Stimulated activated naive CD4-positive, alpha-beta T cell treated with Interleukin-2 at 50 U/mL for 16 hours (primary cell): ENCODE measurements at places on chromosomes 3 and 15.

GRCh38 chr3:111963424-111963823, 15.4 kb upstream of the ABHD10 start:
- DNase-seq: no peak

- peak; percentile 51 for DNase-seq
Observed at GRCh38 chr3:49017971-49018706, at the start of gene DALRD3. Gene DALRD3 (minus strand): TSS chr3:49018580. CDS start chr3:49018564, 16 bp downstream.

GRCh38 chr3:19739504-19739903, 194.5 kb downstream of the EFHB start:
- DNase-seq: no peak

DNA sequence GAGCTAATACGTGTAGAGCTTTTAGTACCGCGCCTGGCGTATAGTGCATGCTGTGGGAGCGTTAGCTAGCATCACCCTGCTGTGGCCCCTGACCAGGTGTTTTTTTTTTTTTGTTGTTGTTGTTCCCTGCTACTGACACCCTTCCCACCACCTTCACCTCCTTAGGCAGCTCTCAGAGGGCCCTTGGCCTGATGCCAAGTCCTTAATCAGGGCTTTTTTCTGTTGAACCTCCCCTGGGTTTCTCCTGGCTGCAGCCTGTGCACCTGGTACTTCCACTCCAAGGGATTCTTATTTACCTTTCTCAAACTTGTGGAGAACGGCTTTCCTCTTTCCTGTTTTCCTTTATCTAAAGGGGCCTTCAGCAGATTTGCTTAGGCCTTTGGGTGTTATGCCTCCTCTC, 53.3 kb downstream of the SLC7A14 start:
- DNase-seq: no peak

GRCh38 chr3:119550192-119550910, 9.1 kb downstream of the CD80 start:
- DNase-seq: no peak

DNA sequence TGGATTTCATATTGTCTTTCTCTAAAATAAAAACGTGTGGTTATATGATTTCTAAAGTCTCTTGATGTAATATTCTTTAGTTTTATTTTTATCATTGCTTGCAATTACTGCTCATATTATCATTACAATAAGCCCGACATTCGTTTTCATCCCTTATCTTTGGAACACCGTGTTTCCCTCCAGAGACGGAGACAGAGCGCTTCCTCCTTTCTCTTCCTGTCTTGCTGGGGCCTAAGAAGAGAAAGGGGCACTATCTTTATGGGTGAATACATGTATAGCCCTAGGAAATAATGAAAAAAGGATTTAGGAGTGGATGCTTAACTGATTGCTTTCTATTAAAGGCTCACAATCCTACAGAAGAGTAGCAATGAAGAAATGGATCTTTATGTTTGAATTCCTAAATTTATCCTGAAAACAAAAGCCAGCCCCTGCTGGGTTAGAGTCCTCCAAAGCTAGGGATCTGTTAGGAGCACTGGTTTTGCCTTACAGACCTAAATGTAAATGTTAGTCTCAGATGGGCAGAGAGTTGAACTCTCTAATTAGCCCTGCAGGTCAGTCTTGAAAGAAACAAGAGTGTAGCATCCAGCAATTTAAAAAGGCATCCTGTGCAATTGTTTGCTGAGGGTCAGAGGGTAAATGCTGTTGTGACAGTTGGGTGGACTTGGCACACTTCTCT, 145.1 kb downstream of the TP63 start:
- DNase-seq: no peak

DNA sequence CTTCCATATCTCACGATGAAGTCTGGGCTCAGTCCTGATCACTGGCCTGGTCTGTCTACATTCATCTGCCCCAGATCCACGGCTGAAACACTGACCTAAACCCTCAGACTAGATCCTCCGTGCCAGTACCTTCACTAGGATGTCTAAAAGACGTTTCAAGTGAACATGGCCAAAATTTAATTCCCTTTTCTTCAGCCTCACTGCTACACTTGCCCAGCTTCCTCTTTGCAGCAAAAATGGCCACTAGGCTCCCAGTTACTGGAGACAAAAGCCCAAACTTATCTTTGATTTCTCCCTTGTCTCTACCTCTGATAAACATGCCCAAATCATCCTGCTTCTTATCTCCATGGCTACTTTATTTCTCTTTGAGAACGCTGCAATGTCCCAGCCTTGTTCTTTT, 1.7 kb downstream of the RASSF1 start:
- DNase-seq: no peak

DNA sequence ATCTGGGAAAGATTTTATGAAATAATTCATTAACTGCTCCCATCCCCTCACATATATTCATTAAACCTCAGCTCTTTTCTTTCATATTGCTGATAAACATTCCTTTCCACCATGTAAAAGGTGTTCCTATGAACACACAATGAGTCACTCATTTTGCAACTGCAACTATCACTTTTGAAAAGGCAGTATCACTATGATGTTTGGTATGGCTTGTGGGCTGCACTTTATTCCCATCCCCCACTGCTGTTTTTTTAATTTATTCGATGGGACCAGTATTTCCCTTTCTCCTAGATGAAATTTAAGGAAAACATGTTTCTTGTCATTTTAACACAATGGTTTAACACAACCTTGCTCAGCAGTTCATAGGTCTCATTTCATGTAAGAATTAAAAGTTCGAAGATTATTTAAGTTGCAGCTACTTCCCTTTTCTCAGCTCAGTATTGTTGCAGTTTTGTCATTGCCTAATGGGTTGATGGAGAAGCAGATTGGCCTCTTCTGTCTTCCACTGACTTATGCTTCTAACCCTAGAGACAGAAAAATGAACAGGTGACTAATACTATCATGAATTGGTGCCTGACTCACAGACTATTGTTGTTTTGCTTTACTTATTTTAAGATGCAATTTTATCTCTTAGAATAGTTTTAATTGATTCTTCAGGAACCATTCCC, 280.3 kb downstream of the ZPLD1 start:
- DNase-seq: no peak

- no peak for DNase-seq
Observed at GRCh38 chr3:150275941-150276340, 132.2 kb upstream of the TSC22D2 start.

DNA sequence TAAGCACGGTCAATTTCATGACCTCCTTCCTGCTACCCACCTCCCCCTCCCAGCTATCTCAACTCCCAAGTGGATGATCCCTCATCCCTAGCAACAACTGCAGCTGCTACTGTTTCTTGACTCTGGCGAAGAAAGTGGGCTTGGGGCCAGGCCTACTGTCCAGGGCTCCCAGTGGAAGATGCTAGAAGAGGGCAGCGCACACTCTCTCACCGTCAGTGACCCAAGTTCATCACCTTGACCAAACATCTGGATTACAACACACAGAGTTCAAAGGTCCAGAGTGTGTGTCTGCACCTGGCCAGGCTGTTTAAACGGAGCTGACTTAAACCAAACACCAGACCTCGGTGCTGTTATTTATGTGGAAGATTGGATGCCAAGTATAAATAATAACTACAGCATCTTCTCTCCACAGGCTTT, 385.6 kb downstream of the SHQ1 start:
- no peak for DNase-seq

GRCh38 chr3:47047673-47048072, 68.2 kb downstream of the NBEAL2 start:
- DNase-seq: no peak

DNA sequence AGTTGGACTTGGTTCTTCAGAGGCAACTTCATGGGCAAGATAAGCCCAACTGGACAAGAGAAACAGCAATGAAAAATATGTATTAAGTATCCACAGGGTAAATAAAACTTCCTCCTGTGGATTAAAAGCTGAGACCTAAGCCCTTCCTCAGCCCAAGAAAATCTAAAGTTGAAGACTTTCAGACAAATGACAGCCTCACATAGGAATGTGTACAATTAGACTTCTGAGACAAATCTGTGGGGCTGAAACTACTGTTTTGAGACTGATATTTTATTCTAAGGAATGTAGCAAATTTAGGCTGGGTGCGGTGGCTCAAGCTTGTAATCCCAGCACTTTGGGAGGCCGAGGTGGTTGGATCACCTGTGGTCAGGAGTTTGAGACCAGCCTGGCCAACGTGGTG, 74.2 kb upstream of the IL12A start:
- DNase-seq: no peak

GRCh38 chr3:169602482-169602881, 61.0 kb downstream of the MECOM start:
- no peak for DNase-seq

GRCh38 chr3:27219127-27219845, 149.9 kb downstream of the NEK10 start:
- DNase-seq: no peak

DNA sequence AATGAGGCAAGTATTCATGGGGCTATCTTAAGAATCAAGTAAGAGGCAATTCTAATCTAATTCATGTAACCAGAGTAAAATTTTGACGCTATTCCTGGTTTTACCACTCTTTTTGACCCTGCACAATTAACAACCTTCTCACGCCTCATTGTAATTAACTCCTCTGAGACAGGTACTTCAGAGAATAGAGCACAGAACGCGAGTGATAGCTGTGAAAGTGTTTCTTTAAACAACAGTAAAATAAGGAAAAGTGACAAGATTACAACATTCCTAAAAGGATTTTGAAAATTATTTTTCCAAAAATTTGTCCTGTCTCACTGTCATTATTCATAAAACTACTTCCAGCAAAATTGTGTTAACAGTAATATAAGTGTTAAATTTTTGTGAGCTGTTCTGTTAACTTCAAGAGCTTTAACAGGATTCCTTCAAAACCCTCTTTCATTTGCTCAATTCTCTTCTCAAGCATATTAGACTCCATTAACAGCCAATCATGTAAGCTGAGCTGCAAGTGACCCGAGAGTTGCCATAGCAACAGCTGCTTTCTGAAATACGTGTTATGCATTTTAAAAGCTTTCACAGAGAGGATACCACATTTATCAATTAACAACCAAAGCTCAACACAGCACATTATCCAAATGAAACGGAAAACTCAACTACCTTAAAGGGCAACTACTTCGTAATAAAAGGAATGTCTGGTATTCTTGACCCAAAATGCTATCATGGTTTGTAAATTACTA, 93.1 kb downstream of the STAG1 start:
- DNase-seq: no peak

DNA sequence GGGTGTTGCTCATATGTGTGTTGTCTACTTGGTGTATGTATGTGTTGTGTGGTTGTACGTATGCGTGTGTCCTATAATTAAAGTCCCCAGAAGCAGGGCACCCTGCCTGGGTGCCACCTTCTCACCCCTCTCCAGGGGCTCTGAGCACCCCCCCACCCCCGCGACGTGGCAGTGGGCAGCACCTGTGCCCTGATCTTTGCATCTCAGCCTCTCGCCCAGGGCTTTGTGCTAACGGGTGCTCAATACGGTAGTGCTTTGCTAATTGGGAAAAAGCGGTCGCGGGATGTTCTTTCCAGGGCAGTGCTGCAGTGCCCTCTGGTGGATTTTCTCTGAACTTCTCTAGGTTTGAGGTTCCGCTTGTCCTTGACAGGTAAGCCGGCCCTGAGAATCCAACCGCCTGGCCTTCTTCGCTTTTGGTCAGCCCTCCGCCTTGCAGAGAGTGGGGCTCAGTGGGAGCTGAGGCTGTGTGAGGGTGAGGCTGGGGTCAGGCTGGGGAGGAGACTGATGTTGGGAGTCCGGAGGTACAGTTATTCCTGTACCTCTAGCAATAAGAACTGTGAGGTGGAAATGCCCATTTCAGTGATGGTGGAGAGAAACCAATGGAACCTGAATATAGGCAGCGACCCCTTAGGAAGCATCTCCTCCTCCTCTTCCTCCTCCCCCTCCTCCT, 17.6 kb upstream of the EPHB3 start:
- peak; percentile 46 for DNase-seq

- DNase-seq: peak; percentile 41
Observed at GRCh38 chr3:172520301-172520831, 2.9 kb downstream of the TNFSF10 start.

- no peak for DNase-seq
Observed at GRCh38 chr3:30578479-30578878, 27.9 kb upstream of the TGFBR2 start.

DNA sequence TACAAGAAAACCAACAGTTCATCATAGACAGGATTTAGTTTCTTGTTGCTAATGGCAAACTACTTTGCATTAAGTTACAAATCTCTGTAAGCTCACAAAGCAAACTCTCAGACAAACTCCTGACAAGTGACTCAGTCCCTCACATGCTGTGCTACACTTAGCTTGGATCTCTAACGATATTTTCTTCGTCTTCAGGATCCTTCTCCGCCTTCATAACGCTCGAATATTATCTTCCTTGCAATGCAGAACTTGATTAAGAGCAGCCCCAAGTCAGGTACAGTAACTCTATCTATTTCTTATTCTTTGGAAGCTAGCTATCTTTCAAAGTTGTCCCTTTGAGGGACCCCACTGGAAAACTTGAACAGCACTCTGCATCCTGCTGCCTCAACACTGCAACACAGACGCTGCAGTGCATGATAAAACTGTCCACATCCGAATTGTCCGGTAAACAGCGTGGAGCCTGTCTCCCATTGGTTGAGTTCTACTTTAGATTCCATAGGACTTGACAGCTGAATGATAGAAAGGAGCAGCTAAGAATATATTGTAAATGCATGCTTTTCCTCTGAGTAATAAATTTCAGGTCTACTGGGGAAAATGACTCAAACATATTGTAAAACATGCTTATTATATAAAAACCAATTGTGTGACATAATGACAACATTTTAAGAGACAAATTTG, 61.3 kb downstream of the UACA start:
- DNase-seq: no peak

GRCh38 chr3:16329826-16330129, 64.8 kb downstream of the OXNAD1 start:
- no peak for DNase-seq

DNA sequence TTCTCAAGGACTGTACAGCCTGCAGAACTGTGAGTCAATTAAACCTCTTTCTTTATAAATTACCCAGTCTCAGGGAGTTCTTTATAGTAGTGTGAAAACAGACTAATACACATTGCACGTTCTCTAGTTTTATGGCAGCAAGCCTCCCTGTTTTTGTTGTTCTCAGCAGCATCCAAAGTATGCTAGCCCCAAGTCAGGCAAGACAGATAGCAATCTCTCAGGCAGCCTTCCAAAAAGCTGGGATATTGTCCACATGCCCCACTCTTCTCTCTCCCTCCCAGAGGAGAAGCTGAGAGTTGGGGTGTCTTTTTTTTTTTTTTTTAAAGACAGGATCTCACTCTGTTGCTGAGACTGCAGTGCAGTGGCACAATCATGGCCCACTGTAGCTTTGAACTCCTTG, 130.6 kb downstream of the ISL2 start:
- DNase-seq: no peak

DNA sequence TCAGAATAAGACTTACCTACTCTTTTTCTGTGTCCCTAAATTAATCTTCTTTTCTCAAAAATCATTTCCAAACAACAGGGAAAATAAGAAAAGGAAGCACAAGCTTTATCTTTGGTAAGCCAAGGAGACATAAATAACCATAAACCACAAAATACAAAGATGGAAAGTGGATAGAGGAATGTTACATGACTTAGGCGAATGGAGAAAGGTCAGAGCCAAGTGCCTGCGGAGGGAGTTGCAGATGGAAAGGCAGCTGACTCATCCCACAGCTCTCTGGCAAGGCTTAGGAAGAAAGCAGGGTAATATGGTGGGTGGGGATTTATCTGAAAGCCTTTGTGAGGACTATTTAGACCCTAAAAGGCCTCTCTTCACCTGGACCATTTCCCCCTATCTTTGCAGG, 72.8 kb downstream of the GALK2 start:
- no peak for DNase-seq
